Activated naive CD8-positive, alpha-beta T cell treated with anti-CD3 and anti-CD28 coated beads for 36 hours (primary cell): ENCODE measurements at places on chromosomes 4 and X.

- DNase-seq: no peak
These were observed 18.8 kb upstream of the METAP1 start for GRCh38 chr4:98976716-98977115.

- DNase-seq: no peak
These were observed 103.3 kb upstream of the KIT start for GRCh38 chr4:54554339-54554990.

GRCh38 chr4:108350332-108350731 is 181.6 kb upstream of the LEF1 start:
- DNase-seq: no peak

DNA sequence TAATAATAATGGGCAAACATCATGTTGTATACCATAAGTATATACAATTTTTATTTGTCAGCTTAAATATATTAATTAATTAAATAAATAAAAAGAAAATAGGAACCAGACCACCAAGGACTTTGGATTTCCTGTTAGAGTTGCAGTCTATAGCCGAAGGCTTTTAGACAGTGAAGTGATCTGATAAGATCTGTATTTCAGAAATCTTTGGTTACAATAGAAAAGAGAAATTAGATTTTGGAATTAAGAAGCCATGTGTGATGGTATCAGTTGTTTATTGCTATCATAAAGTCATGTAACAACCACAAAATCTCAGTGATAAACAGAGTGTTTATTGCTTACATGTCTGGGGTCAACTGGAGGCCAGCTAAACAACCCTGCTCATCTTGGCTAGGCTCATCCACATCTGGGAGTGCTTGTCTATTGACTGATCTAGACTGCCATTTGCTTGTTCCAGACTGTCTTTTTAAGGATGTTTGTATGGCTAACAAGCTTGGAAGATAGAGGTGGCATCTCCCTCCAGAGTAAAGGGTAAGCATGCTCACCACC is 142.1 kb upstream of the USP9X start:
- no peak for DNase-seq

DNA sequence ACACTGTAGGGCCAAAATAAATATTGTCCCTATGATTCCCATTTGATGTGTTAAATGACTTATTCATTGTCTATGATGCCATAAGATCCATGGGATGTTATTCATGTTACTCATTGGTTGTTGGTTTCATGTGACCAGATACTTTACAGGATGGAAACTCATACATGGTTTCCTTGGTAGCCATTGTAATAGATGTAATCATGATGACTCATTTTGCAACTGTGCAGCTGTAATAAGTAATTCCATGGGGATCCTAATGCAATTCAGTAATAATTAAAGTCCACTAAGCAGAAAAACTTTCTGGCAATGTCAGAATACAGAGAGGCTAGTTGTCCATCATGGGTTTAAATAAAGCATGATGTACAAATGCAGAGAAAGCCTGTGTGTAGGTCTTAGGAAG is 389.7 kb upstream of the NR3C2 start:
- DNase-seq: no peak

- no peak for DNase-seq
These were observed 16.9 kb upstream of the MED28 start for GRCh38 chr4:17597517-17597916.
